ENCODE measurements at places on chromosomes 12 and 14.
A peak's percentile ranks its signal among the peaks of the same experiment; 100 is the strongest.

- no peak for DNase-seq
These were observed 13.9 kb upstream of the PPP4R3A start for GRCh38 chr14:91523972-91524371.

DNA sequence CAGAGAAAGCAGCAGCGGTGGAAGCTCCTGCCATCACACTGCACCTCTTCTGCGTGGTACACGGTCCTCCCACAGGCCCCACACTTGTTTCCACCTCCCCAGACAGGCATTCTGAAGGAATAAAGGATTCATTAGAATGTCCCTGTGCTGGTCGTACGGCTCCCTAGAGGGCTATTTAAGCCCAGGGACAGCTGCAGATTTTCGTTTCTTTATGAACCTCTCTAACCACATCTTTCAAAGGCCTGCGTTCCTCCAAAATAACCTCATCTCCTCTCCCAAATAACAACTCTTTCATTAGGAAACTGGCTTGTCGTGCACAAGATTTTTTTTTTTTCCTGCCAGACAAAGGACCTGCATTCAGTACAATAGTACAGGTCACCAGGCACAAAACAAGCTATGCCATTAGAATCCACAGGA lies 12.7 kb downstream of the CSRP2 start:
- no peak for DNase-seq

- DNase-seq: no peak
These were observed 125.0 kb upstream of the MYF6 start for GRCh38 chr12:80582431-80582830.

DNA sequence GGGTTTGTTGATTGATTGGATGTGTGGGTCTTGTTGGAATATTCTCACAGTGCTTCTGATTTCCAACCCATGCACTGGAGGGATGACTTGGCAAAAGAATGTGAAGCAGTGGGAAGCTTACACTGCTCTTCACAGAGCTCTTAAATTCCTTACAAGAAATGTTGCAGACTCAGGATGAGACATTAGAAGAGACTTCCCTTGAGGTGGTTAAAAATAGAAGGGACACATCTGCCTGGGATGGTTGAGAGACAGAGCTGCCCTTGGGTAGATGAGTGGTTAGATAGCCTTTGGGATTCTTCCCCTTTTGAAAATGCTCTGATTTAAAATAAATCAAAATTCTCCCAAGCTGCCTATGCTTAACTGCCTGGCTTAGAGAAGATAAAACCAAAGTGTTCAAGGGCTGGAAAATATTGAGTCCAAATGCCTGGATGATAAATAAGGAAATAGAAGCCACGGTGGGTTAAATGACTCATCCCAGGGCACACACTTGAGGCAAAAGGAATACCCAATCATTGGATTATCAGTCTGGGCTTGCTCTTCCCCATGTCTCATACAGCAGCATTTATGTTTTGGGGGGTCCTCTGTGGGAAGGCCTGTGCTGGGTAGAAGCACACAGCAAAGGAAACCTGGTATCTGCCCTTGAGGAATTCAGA lies 264.3 kb downstream of the AKAP6 start:
- DNase-seq: no peak

GRCh38 chr14:20807304-20808161 lies 4.9 kb upstream of the RNASE1 start:
- no peak for DNase-seq

DNA sequence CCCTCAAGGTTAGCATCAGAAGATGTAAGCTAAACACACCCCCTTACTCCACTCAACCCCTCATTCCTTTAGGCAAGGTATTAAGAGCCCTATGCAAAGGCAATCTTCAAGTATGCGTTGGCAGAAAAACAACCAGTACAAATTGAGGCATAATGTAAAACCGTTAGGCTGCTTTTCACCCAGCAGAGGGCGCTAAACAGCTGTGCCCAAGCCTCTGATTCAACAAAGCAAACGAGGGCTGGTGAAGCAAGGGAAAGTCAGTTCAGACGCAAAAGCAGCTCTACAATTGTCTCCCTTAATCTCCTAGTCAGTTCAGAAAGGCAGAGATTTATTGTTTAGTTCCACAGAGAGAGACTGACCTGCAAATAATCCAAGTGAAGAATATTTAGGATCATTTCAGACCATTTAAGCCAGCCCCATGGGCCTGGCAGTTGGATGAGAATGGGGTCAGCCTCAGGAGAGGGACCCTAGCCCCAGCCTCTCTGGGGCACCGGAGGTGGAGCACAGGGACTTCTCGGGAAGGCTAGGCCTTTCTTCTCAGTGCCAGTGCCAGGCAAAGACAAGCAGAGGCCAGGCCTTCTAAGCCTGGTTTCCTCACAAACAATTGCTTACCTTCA lies 23.5 kb downstream of the DCAF5 start:
- DNase-seq: peak; percentile 65

GRCh38 chr14:23664207-23664885 lies 28.2 kb downstream of the DHRS2 start:
- DNase-seq: no peak

DNA sequence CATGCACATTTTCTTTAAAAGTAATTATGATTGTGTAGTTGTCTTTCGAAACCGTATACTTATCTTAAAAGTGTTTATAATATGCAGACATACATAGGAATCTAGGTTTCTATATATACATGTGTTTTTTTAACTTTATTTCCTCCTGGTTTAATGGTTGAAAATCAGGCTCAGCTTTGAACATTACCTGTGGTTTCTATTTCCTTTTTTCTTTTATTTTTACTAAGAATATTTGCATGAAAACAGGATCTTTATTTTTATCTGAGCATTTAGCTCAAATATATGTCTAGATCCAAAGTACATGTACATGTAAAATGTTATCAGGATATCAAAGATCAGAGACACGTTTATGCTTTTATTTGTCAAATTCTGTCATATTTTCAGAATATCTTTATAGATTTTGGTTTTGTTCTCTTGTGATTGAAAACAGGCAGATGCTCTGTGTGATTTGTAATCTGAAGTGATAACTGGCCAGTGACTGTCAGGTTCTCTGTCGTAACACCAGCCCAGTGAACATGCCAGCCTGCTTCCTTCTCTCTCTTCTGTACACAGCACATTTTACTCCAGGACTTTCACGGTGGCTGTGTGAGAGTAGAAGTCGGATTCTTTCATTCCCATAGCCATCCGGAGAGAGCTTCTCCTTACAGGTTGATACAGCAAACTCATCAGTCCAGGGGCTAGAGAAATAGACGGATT lies 13.7 kb downstream of the TCTN1 start:
- DNase-seq: no peak

DNA sequence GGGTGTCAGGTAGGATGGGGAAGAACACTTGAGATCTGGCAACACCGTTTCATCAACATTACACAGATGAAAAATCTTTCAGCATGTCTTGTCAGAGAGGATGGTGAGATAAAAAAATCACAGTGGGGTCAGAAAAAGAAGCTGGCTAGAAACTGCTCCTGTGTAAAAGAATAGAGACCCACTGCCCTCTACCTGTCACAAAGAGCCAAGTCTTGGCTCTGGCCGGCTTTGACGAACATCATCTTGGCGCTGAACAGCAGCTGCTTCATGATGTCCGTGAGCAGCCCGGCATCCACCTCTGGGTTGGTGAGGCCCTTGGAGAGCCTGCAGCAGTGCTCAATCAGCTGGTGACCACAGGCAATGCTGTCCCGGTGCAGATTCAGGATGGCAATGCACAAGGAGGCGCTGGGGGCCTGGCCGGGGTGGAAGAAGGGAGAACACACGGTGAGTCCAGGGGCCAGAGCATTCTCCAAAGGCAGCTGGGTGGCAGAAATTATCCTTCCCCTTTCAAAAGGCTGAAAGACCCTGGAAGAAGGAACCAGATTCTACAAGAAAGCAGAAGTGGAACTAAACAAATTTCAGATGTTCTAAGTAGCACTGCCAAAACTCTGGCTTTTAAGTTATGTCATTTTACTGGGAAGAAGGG lies 50.2 kb downstream of the ZFYVE26 start:
- DNase-seq: no peak

GRCh38 chr12:12636641-12637040 lies 25.0 kb downstream of the CREBL2 start:
- no peak for DNase-seq

GRCh38 chr14:86430853-86431252 lies 900.9 kb downstream of the FLRT2 start:
- no peak for DNase-seq

DNA sequence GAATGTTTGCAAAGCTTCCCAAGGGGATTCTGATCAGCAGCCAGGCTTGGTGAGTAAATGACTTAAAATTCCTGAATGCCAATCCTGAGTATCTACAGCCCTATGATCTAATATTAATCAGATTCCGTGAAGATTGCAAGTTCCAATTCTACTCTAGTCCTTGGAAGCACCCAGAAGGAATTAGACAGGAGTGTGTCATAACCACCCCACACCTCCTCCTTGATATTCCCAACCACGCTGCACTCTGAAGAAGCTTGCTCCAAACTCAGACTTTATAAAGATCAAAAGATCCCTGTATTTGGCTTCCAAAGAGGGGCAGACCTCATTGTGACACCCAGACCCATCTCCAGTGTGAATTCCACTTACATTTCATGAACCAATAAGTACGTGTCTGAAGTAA lies 306.0 kb downstream of the BCL11B start:
- no peak for DNase-seq

DNA sequence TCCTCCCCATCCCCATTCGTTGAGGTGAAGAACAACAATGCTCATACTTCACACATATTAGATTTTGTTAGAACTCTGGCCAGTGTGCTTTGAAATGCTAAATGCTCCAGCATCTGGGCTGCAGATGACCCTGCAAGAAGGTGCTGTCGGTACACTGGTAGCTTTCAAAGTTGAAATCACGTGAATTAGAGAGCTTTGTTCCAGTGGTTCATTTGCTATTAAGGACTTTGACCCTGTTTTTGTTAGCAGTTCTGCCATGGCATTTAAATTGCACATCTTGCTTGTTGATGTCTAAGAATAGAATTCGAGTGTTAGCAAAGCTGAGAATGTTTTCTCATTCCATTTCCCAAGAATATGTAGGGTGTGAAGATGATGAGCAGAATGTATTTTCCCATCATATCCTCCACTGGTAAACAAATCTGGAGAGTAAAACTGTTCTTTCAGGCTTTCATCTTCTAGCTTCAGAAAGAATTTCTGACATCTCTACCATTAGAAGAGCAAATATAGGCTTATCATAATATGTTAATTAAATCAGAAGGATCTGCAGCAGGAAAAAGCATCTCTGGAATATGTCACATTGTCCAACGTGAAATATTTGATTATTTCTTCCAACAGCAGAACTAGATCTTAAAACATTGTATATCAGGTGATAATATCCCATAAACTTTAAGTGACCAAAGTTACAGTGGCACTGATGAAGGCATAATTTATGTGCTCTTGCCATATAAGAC lies 98.8 kb upstream of the PDE3A start:
- no peak for DNase-seq

DNA sequence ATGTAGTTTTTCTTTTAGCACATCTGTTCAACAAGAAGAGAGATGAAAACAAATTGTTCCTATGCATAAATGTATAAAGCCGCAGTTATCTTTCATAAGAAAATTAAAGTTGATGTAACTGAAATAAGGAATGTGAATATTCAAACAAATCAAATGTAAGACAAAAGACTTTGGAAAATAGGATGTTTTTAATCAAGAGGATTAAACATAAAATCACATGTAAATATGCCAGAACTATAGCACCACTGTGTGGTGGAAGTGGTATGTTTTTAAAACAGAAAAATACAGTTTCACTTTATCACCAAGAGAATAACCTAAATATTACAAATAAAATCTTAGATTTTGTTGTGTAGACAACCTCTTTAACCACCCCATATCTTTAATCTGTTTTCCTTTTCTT lies 40.4 kb downstream of the CAPS2 start:
- DNase-seq: no peak

DNA sequence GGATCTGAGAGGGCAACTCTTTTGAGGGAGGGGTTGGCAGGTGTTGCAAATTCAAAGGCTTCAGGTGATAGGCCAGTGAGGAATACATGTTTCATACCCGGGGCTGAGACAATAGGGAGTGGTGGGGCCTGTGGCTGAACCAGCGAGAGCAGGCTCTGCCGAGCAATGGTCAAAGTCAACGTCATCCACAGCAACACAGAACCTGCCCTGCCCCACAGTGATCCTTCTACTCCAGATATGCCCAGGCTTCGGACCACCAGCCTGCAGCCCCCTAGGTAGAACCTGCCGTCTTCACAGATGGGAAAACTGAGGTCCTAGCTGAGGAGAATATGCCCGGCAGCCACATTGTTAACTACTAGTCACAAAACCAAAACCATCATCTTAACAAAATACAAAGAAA lies 4.1 kb downstream of the SERPINA1 start:
- DNase-seq: no peak

GRCh38 chr12:80472236-80472635 lies 28.2 kb downstream of the PTPRQ start:
- no peak for DNase-seq

DNA sequence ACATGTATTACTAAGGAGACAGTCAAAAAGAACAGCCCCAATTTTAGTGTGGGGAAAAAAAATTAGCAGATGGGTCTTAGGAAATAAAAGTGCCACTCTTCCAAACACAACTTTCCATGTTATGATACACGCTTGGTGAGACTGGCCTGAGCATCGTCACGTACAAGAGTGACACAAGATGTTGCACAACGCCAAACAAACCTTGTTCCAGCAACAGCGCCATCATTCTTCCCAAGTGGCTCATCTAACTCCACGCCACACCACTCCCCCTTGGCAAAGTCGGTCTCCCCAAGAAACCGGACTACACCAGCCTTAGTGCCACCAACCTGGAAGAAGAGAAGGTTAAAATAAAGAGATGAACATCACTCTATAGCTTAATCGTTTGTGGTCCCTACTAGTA lies 58.7 kb downstream of the CLIP1 start:
- no peak for DNase-seq

DNA sequence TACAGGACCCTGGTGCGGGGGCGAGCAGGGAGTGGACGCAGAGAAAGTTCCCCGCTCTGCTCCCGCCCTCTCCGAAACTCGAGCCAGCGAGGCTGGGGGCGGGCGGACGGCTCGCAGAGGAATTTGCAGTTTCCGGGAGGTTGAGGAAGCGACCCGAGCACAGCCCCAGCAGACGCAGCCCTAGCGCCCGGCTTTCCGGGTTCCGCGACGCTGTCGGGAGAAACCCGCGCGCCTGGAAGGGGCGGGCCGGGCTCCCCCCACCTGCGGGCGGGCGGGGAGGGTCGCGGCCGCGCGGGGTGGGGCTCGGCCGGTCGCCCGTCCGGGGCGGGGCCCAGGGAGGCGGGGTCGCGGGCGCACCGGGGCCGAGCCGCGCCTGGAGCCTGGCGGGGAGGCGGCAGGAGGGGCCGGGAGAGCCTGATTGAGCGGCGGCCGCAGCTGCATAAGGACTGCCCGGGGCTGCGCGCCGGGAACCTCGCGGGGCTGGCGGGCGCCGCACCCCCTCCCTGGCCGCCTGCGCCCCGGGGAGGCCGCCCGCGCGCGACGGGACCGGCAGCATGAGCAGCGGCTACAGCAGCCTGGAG lies at the start of gene RASSF3:
TSS of gene RASSF3 (plus strand) at position 417 of the 581 bp plus-strand sequence. CDS start at position 555, 138 bp downstream.
- peak; percentile 83 for DNase-seq

All from activated naive CD8-positive, alpha-beta T cell treated with anti-CD3 and anti-CD28 coated beads for 36 hours (primary cell).